Activated gamma-delta T cell treated with Interleukin-2 at 50 U/mL for 16 hours (primary cell): ENCODE measurements at places on chromosomes 4 and X.
A peak's percentile ranks its signal among the peaks of the same experiment; 100 is the strongest.

- DNase-seq: no peak
Measured at GRCh38 chrX:41090568-41091238, 5.5 kb downstream of the USP9X start.

- DNase-seq: no peak
Measured at GRCh38 chr4:104749062-104749461, 254.4 kb upstream of the CXXC4 start.

GRCh38 chr4:129972257-129972656 lies 876.3 kb downstream of the C4orf33 start:
- DNase-seq: no peak

GRCh38 chrX:115068896-115069295 lies 51.5 kb upstream of the IL13RA2 start:
- DNase-seq: no peak

GRCh38 chr4:49709775-49710174 lies 723.7 kb downstream of the CWH43 start:
- no peak for DNase-seq

GRCh38 chr4:103719830-103720207 lies at the start of gene TACR3:
Gene TACR3 (minus strand): TSS chr4:103719985. CDS start chr4:103719675, 310 bp downstream.
- no peak for DNase-seq

DNA sequence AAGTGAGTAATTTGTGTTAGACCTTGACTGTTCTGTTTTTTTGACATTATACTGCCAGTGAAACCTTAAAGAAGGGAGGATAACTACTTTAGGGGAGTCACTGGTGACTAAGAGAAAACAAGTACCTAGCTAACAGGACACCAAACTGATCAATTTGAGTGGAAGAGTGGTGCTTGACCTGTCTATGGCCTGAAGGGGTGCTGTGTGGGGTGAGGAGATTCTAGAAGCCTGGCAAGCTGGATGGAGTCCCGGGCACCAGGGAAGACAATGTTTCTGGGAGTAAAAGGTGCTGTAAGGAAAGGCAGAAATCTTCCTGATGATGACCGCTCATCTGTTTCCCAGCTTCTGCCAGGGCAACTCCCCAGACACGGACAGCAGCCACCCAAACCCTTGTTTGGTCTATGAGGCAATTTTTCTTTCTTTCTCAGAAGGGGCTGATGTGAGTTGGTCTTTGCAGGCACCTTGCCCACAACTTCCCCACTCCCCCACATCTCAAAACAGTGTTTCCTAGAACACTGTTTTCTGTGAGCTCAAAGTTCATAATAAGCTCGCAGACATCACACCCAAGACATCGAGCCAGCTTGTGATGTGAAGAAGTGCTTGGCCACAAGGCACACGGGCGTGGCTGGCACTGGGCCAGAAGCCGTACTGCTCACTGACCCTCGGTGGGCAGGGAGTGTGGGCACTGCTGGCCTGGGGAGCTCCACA lies 4.6 kb downstream of the TXK start:
- DNase-seq: peak; percentile 34

- no peak for DNase-seq
Measured at GRCh38 chr4:105158837-105159236, 12.2 kb downstream of the TET2 start.

GRCh38 chr4:187178084-187178483 lies 454.4 kb upstream of the FAT1 start:
- DNase-seq: no peak

- DNase-seq: no peak
Measured at GRCh38 chr4:140870427-140870826, 114.2 kb upstream of the TBC1D9 start.

DNA sequence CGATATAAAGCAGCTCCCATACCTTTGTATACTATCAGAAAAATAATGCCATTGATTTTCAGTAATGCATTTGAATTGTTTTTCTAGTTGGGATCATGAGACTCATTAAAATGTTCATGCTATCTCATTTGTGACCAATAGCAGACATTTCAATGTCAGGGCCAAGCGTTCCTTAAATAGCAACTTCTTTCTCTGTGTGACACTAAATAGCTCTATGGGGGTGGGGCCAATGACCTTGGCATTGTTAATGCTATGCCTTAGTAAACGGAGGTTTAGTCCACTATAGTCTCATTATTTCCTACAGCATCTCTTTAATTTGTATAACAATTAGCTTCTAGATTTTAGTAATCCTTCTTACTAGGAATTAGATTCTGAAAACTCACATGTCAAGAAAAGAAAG lies 48.6 kb upstream of the ARHGAP24 start:
- no peak for DNase-seq

DNA sequence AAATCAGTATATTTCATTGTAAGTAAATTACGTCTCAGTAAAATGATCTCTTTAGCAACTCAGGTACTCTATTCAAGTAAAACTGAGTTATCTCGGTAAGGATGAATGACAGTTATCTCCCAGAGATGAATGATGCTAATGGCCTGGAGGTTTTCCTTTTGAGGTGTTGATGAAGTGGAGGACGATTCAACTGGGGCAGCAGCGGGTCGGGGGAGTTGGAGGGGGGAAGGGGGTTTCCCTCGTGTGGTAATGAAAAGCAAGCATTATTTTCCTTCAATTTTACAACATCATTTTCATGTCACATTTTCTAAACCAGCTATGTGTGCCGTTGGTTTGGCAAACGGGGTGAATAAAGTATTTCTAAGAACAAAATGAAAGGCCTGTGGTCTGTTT lies 92.4 kb upstream of the ATXN3L start:
- no peak for DNase-seq

DNA sequence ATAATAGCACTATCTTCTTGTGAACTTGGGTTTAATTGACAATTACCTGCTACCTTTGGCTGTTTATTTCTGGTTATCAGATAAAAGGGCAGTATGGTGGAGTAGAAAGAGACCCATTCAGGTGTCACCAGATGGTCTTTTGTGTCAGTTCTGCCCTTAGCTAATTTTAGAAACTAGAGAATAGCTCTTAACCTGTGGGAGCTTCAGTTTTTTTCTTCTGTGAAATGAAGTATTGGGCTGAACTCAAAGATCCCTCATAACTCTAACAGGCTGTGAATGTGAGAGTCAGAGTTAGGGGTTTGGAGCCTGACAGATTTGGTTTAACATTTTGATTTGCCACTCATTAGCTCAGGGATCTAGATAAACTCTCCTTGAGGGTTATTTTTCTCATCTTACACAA lies 335.2 kb downstream of the PPP1R2C start:
- DNase-seq: no peak

- DNase-seq: no peak
Measured at GRCh38 chr4:115110191-115111181, 2.9 kb downstream of the NDST4 start.

DNA sequence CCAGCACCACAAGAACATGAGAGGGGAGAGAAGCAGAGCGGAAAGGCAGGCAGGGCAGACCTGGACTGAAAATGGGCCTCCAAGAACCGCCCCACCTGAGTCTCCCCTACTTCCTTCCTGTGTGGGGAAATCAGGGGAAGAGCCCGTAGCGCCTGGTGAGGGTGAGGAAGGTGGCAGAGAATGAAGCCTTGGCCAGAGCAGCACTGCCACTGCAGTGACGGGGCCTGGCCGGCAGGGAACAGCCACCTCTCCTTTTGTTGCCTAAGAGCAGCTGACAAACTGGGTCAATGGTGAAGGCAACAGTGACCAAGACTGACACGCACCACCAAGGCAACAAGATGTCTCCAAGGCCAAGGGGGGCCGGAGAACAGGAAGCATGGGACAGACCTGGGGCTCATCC lies 58.4 kb upstream of the CBR4 start:
- DNase-seq: no peak

DNA sequence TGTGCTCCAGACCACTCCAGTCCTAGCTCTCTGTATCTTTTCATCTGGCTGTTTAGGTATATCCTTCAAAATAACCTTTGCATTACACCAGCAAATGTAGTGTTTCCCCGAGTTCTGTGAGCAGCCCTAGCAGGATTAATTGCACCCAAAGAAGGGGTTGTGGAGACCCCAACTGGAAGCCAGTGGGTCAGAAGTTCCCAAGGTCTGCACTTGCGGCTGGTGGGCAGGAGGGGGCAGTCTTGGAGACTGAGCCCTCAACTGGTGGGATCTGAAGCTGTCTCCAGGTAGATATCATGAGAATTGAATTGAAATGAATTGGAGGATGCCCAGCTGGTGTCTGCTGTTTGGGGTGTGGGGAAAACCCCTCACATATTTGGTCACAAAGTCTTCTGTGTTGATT lies 1485.3 kb upstream of the TENM3 start:
- no peak for DNase-seq

- DNase-seq: no peak
Measured at GRCh38 chr4:88276952-88277710, 7.2 kb downstream of the PPM1K start.

- no peak for DNase-seq
Measured at GRCh38 chrX:147738265-147738664, 173.5 kb upstream of the FMR1 start.
